Memory B cell (primary cell): ENCODE measurements at places on chromosomes 6 and 20.
A peak's percentile ranks its signal among the peaks of the same experiment; 100 is the strongest.

DNA sequence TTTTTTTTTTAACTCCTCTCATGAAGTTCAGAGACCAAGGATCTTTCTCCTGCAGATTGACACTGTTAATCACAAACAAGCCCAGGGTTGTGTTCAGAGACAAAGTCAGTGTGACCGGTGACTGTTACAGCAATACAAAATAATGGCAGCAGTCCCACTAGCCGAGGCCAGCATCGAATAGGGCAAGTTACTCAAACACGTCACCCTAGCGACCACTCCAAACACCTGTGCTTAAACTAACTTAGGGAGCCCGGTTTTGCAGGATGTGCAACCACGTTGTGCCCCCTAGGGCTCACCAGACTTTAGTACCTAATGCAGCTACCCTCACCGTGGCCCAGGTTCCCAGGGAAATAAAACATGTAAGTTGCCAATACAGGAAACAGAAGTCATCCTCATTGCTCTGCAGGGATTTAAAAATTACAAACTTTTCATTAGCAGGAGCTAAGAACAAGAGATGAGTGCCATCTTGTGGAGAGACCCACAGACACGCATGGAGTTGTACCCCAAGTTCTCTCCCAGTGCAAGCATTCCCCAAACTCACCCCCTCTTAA, 38.1 kb downstream of the FAM50B start:
- DNase-seq = peak; percentile 3

- DNase-seq = no peak
Measured at GRCh38 chr6:101125380-101125971, 244.3 kb upstream of the ASCC3 start.

GRCh38 chr6:115456848-115457247, 603.8 kb downstream of the FRK start:
- no peak for DNase-seq

GRCh38 chr20:10551732-10552724, 116.9 kb downstream of the SLX4IP start:
- no peak for DNase-seq

DNA sequence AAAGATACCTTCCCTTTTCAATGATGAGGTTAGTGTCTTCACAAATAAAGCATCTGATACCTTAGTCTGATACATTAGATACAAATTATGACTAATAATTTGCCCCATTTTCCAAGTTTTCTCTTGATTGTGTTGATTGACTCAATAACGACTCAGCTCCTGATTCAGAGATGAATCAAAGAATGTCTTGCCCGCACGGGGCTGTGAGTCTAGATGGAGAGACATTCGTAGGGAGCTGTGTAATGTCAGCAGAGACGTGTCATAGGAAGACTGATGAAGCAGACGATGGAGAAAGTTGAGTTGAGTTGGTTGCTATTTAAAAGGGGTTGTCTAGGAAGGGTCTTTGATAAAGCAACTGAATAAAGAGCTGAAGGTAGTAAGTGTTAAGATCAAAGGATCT, 78.2 kb downstream of the TSHZ2 start:
- DNase-seq = no peak

DNA sequence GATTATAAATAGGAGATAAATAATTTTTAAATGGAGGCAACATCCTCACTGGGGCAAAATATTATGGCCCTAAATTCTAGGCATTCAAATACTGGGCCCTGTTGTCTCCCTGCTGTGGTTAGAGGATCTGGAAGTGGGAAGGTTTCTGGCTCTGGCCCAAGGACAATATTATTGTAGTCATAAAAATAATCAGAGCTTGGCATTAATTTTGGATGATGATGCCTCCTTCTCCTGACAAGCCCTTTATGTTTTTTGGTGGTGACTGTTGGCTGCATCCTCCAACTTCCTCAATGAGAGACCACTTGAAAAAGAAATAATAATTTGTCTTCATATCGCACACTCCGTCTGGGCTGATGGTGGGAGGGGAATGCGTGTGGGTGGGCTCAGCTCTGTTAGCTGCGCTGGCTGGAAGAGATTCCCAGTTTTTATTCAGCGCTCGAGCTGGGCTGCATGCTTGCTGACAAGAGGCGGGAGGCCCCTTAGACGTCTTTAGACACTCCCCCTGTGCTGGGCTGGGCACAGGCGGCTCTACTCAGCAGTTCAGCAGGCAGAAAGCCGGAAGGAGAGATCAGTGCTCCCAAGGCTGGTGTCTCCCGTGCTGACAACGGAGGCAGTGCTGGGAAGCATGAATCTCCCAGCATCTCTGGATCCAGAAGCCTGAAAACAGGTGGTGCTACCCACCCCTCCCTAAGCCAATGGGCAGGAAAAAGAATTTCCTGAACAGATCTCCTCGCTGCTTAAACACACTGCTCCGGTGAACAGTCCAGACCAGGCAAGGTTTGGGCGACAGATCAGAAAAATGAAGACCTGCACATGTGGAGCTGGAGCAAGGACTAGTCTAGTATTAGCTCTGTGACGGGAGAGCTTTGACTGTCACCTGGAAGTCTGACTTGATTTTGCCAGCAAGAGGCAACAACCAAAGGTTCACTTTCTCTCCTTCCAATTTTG, 97.7 kb downstream of the SYCP2 start:
- DNase-seq = no peak
